ENCODE measurements at places on chromosomes 2 and 18.

- DNase-seq, result no peak
Measured at GRCh38 chr2:110983133-110983532, 137.6 kb upstream of the BCL2L11 start.

DNA sequence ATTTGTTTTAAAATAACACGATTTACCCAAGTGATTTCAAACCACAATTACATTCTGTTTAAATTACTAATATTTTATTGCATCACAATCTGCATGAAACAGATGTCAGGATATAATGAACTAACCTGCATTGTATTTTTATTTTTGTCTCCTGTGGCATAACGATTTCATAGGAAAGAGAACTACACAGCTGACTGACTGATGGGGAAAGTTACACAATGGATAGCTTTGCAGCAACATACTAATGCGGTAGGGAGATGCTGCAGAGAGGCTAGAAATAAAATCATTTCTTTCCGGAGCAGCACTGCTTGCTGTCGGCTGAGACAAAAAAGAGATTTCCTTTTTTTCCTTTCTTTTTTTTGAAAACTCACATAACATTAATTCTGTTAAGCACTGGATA lies 36.9 kb downstream of the SCN1A start:
- DNase-seq, result no peak

GRCh38 chr18:39854291-39854690 lies 2100.7 kb upstream of the PIK3C3 start:
- DNase-seq, result no peak

DNA sequence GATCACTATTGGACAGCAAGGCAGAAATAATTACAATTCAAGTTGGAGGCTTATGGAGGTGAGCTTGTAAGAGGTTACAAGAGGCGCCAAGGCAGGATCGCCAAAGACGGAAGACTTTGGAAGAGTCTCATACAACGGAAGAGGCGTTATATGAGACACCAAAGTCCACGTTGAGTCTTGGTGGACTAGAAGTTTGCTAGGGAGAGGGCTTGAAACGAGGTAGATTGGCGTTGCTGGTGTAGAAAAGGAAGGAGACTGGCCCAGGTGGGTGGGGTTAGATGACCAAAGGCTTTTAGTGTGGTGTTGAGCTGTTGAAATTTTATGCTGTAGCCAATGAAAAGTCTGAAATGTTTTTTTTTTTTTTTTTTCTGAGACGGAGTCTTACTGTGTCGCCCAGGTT lies 1.4 kb downstream of the MSH2 start:
- DNase-seq, result no peak

GRCh38 chr2:46945671-46946070 lies 30.1 kb upstream of the MCFD2 start:
- no peak for DNase-seq

GRCh38 chr18:11134940-11135339 lies 14.4 kb downstream of the PIEZO2 start:
- no peak for DNase-seq

GRCh38 chr2:237744613-237745249 lies 53.8 kb upstream of the RBM44 start:
- no peak for DNase-seq

- DNase-seq, result no peak
Measured at GRCh38 chr2:191857259-191857805, 10.4 kb upstream of the CAVIN2 start.

GRCh38 chr18:72819050-72819449 lies 48.7 kb downstream of the NETO1 start:
- no peak for DNase-seq

- no peak for DNase-seq
Measured at GRCh38 chr2:203928849-203929248, 7.7 kb upstream of the ICOS start.

DNA sequence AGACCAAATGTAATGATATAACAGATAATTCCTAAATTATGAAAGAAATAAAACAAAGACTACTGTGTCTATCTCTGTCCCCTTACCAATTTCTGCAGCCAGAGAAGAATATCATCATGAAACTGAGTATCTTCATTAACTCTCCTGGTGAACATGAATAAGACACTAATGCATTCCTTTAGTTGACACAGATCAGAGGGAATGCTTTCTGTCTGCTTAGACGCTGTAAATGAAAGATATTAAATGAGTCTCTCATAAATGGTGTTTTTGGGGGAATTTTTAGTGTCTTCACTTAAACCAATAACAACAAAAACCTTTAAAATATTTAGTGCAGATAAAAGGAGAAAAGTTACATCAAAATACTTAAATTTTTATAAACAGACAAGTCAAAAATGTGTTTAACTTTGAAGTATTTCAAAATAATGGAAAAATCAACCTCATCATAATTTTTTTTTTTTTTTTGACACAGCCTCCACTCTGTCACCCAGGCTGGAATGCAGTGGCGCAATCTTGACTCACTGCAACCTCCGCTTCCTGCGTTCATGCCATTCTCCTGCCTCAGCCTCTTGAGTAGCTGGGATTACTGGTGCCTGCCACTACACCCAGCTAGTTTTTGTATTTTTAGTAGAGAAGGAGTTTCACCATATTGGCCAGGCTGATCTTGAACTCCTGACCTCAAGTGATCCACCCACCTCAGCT lies 16.0 kb downstream of the EPG5 start:
- no peak for DNase-seq

- DNase-seq, result peak; percentile 52
Measured at GRCh38 chr2:143955401-143956065, 564.4 kb downstream of the ZEB2 start.

DNA sequence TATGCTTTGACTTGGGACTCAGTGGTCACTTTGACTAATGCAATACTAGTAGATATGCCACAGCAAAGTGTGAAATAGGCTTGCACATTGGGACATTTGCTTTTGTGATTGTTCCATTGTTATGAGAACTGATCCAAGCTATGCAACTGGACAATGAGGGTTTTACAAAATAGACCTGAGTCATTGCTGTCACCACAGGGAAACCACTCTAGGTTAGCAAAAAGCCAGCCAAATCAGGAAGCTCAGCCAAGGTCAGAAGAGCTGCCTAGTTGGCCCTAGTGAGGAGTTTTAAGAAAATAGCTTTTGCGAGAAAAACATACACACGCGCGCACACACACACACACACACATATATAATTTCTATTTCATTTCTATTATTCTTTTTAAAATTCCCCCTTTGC lies 452.4 kb upstream of the CDH7 start:
- no peak for DNase-seq

DNA sequence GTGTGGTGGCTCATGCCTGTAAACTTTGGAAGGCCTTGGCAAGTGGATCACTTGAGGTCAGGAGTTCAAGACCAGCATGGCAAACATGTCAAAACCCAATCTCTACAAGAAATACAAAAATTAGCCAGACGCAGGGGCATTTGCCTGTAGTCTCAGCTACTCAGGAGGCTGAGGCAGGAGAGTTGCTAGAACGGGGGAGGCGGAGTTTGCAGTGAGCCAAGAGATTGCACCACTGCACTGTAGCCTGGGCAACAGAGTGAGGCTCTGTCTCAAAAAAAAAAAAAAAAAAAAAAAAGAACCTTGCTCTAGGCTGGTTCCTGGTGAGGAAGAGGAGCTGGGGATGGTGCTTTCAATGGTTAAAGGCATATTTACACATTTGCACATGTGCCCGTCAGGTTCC lies 129.4 kb downstream of the LYPD6B start:
- DNase-seq, result no peak

DNA sequence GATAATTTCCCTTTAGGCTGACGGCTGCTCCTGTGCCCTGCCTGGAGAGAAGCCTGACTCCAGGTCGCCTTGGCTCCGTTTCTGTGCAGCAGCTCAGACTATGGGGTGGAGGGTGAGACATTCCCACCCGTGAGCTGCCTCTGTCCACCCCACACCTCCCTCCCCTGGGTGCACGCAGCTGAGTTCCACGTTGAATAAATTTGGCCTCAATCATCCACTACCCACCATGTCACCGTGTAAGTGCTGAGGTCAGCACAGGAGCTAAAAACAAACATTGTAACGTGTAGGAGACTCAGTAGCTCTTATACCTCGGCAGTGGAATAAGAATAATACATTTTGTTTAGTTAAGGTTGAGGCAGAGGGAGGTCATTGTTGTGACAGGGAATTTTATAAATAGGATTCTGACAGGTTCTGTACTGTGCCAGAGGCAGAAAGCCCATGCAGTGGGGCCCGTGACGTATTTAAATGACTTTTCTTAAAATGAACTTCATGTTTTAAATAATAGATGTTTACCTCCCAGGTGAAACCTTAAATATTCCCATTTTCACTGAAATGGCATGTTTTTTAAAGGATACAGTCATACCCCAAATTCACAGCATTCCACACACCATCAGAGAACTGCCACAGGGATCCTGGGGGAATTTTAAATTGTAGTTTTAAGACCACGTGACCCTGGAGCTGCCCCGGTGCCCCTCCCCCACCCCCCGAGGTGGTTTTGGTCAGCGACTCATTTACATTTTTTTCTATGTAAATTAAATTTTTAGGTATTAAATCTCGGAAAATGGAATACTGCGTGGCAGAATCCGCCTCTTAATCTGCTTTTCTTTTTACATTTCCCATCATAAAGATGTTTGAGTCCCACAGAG lies 50.2 kb downstream of the NFATC1 start:
- DNase-seq, result no peak

- no peak for DNase-seq
Measured at GRCh38 chr2:124269348-124269747, 244.3 kb downstream of the CNTNAP5 start.

- DNase-seq, result no peak
Measured at GRCh38 chr2:186558512-186559276, 31.2 kb upstream of the ITGAV start.

DNA sequence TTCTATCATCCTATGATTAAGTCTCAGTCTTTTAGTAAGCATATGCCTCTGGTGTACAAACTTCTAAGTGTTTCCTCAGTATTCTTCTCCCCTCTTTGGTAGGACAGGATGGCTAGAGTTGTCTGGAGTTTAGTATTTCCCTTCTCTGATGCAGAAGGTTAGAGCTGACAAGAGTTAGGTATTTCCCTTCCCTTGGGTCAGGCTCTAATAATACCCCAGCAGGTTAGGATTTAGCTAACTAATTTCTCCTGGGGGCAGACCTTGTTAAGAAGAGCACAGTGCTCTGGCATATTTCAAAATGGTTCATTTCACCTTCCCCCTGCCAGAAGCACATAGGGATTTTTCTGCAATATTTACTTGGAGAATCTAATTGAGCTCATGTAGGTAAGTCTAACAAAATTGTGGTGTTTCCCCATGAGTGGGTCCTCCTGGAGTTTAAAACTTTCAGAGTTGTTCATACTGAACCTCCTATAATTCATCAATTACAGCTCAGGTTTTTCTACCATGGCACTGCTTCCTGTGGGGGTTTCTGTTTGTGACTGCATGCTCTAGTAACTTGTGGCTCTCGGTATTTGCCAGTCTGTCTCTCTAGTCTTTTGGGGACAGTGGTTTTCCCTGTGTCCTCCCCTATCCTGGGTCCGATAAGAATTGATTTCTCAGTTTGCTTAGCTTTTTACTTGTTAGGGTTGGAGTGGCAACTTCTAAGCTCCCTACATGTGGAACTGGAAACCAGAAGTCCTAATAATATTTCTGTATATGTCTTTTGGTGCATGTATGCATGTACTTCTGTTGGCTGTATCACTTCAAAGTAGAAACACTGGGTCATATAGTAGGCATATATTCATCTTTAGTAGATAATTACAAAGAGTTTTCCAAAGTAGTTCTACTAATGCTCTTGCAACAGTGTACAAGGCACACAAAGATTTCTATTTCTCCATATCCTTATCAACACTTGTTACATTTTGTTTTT lies 77.7 kb downstream of the GDF7 start:
- no peak for DNase-seq

GRCh38 chr18:5538544-5538943 lies 5.3 kb downstream of the EPB41L3 start:
- no peak for DNase-seq

- DNase-seq, result no peak
Measured at GRCh38 chr2:10382354-10383061, 65.6 kb downstream of the ODC1 start.

DNA sequence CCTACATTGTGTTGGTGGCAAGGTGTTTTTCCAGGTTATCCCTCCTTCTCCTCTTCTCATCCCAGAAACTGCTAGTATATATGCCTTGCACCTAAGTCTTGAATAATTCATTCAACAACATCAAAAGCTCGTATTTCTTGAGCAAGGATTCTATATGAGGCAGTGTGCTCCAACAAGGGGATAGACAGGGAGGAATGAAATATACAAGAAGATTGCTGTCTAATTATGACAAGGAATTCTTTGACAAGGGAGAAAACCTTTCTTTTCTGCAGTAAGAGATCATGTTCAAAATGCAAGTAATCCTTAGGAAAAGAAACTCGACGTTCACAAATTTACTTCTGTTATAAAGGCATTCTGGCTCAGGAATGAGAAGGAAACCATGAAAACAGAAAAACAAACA lies 788.6 kb downstream of the TDRD15 start:
- DNase-seq, result no peak

DNA sequence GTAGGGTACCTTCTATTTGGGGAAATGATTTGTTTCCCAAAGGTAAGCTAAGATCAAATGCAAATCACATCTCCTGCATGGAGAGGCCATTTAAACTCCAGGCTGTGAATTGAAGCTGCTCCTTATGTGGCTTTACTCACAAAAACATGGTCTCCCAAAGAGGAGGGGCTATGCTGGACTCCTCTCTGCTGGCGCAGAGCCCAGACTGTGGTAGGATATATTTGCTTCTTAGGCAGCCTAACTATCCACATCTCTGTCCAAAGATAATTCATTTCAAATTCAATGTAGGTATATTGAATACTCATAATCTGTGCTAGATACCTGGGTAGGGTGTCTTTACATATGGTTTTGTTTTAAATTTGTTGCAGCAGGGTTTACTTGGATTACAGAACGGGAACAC lies 358.5 kb downstream of the ALK start:
- no peak for DNase-seq

- no peak for DNase-seq
Measured at GRCh38 chr2:52022006-52022405, 990.1 kb upstream of the NRXN1 start.

DNA sequence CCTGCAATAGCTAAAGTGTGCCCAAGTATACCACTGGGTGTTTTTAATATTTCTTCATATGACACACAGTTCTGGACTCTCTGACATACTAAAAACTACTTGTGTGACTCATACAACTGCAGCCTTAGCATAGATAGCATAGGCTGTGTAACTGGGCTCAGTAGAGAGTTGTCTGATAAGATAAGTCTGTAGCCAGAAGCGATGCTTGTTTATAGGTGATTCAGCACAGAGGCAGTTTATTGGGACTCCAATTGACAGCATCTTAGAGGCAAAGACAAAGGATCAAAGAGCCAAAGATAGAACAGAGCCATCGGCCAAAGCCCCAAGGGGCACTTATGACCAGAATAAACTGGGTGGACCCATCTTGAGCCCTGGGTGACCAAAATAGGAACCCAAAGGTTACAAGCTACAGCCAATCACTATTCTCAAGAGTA lies 42.3 kb downstream of the AAK1 start:
- DNase-seq, result peak; percentile 61

DNA sequence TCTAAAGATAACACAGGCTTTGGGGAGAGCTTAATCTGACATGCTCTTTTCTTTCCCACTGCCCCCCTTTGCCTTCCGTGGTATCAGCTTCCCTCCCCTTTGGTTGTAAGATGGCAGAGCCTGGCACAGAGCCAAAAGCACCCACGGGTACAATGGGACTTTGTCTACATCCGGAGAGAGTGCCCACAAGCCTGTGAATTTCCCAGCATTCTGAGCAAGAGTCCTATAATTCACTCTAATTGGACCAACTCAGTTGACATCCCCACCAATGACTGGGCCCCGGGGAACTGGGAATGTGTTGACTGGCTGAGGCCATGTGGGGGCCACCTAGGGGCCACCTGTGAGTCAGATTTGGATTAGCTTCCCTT lies 20.1 kb upstream of the C2orf72 start:
- no peak for DNase-seq
